NCI-H69 (cell line): ENCODE measurements at places on chromosomes 2 and 18.
A peak's percentile ranks its signal among the peaks of the same experiment; 100 is the strongest.

DNA sequence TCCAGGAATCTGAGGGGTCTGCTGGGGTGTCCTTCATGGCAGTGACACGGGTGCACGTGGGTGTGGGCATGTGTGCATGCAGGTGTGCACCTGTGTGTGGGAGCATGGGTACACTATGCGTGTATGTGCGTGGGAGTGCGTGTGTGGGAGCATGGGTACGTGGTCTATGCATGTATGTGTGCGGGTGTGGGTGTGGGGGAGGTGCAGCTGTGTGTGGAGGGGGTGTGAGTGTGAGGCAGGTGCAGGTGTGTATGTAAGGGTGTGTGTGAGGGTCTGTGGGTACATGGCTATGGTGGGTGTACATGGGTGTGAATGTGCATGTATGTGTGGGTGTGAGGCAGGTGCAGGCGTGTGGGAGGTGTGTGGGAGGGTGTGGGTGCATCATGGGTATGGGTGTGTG is 36.3 kb downstream of the EIPR1 start:
- no peak for DNase-seq

- no peak for DNase-seq
These were observed 5.3 kb downstream of the CD8A start for GRCh38 chr2:86785456-86785855.

GRCh38 chr2:118019821-118020220 is 6.0 kb upstream of the CCDC93 start:
- DNase-seq = no peak

- peak; percentile 74 for DNase-seq
These were observed 324.8 kb upstream of the GULP1 start for GRCh38 chr2:187966924-187967323.

DNA sequence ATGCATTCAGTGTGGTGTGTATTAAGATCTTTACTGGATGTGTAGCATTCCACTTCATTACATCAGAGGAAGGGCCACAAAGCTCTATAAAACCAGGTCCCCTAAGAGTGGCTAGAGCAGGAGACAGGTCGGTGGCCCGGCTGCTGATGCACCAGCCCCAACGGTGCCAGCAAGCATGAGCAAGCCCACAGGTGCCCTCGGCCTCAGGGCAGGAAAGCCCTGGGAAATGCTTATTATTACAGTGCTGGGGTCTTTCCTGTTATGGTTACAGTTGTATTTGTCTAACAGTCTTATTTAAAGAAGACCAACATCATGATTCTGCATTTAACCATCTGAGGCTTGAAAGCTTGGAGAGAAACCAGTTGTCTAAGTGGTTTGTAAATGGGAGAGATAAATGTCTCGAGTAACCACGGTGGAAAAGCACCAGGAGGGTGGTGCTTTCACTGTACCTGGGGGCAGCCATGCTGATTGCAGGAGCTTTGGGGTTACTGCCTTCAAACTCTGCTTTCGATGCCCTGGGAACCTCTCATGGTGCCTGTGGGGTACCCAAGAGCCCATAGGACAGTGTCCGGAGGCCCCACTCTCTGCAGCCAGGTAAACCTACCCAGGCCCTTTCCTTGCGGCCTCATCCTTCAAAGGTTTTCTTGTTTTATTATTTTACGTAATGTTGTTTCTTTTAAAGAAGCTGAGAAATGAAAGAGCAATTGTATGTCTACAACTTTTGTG is 133.1 kb downstream of the SH3RF3 start:
- DNase-seq = peak; percentile 21

DNA sequence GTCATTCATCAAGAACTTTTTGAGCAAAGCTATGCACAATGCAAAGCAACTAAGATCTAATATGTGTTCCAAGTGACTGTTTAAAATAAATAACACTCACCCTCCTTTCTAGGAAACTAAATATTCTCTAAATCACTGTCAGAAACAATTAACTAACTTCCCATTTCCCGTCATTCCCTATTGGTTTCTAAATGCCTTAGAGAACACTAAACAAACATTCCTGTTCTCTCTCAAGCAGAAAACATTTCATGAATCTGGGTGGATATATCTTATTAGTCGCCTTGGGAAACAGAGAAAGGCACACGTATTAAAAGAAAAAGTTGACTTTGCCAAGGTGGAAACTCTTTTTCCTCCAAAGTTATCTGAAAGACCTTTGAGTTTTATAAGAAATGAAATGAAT is 735.2 kb downstream of the MBD2 start:
- peak; percentile 39 for DNase-seq

DNA sequence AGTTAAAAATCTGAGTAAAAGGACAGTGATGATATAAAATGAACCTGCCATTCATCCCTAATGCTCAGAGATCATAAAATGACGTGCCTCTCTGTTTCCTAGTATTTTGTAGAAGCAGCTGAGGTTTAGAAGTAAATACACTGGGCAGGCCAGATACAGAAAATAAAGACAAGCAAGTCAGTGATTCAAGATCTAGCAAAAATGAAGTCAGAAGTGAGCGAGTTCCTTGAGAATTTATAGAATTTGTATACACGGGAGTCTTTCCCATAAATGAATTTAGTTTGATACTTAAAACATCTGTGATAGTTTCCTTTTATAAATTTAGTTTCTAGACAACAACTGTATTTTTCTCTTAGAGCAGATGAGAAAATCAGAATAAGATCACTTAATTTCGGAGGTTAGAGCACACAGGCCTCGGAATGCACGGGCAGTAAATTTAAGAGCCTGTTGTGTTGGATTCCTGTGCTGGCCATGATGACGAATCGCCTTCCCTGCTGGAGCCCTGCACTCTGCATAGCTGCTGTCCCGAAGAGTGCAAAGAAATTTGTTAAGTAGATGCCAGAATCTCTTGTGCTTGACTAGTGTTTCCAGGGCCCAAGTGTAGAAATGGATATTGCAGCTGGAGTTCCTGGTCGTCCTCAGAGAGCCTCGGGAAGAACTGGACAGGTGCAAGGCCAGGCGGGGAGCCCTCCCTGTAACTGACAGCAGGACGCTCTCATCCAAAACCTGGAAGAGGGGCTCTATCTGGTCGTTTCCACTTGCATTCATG is 83.7 kb upstream of the RBM44 start:
- no peak for DNase-seq

DNA sequence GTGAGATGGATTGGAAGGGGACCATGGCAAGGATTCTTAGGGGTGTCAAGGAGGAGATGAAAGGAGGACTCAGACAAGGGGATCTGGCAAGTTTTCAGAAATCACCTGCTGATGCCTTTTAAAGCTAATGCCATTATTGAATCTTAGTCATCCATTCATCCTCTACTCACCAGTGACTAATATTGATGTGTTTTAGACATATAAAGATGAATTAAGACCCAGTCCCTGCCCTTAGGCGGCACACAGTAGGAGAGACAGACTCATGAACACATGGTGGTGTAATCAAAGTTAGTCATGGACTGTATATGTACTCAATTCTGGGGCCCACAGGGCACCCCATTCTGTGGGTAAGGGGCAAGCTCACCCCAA is 56.5 kb upstream of the ATL2 start:
- peak; percentile 11 for DNase-seq

DNA sequence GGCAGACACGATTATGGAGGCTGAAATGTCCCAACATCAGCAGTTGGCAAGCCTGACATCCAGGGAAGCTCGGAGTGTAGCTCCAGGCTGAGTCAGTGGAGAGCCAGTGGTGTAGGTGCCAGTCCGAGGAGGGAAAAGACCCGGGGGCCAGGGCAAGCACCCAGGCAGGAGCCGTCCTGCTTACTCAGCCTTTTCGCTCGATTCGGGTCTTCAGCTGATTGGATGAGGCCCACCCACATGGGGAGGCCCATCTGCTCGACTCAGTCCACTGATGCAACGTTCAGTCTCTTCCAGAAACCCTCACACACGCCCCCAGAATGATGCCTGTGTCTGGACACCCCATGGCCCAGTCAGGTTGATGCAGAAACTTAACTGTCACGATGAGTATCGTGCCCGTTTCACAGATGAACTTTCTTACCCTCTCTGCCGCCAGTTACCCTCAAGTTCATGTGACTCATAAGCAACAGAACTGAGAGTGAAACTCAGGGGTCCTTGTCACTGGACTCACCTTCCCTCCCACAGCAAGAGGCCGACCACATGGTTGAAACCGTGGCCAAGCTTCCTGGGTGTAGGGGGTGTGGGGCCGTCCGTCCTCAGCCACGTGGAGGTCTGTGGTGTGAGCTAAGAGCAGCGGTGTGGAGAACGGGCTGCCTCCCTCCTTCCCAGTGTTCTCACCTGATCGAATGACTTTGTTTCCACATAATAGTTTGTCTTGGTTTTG is 197.4 kb upstream of the HDAC4 start:
- no peak for DNase-seq

DNA sequence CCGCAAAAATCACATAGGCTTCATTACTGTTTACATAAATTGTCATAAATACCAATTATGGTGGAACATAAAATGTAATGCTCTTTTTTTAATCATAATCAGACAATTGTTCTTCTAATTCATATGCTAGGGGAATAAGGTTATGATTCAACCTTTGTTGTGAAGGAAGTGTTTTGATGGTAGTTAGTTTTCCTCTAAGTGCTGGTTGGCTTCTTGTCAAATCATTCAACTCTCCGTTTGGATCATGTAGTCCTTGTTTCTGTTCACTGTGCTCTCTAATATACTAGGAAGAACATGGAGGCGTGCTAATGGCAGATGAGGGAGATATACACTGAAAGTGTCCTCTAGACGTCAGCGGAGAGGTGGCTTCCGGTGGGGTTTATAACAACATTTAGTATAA is 1938.0 kb upstream of the PIK3C3 start:
- peak; percentile 46 for DNase-seq

GRCh38 chr2:37232131-37232933 is 874 bp downstream of the NDUFAF7 start:
- peak; percentile 23 for DNase-seq

- peak; percentile 29 for DNase-seq
These were observed 13.3 kb downstream of the TUBB6 start for GRCh38 chr18:12321333-12321732.

DNA sequence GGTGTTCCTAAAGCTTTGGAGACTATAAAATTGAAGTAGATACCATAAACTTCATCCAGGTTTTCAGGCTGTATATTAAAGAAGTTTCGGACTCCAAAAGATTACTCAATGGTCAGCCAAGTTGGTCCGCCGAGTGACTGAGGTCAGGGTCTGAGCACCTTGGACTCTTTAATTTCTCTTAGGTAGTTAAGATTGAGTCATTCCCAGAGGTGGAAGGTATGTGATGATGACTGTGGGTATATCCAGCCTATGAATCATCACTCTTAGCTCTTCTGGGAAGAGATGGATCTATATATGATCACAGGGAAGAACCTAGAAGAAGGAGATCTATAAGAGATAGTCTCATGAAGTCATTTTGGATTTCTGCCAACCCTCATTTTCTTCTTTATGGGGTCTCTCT is 3.3 kb downstream of the ITGA6 start:
- DNase-seq = no peak

DNA sequence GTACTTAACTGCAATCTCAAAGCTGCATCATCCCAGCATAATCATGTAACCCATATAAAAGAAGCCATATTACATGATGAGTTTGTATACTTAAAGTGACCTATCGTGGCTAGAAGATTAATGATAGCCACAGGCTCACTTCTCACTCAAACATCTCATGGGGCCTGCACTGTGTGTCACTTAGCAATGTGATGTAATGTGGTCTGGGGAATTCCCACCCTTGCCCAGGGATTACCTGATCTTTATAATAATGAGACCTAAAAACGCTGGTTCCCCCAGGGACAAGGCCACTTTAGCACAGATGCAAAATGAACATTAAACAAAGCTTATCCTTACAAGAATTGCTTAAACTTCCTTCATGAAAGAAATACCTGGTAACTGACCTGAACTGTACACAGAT is 427.1 kb upstream of the CNTNAP5 start:
- DNase-seq = no peak

- DNase-seq = peak; percentile 88
These were observed 37.5 kb upstream of the SERPINB2 start for GRCh38 chr18:63850020-63850419.

DNA sequence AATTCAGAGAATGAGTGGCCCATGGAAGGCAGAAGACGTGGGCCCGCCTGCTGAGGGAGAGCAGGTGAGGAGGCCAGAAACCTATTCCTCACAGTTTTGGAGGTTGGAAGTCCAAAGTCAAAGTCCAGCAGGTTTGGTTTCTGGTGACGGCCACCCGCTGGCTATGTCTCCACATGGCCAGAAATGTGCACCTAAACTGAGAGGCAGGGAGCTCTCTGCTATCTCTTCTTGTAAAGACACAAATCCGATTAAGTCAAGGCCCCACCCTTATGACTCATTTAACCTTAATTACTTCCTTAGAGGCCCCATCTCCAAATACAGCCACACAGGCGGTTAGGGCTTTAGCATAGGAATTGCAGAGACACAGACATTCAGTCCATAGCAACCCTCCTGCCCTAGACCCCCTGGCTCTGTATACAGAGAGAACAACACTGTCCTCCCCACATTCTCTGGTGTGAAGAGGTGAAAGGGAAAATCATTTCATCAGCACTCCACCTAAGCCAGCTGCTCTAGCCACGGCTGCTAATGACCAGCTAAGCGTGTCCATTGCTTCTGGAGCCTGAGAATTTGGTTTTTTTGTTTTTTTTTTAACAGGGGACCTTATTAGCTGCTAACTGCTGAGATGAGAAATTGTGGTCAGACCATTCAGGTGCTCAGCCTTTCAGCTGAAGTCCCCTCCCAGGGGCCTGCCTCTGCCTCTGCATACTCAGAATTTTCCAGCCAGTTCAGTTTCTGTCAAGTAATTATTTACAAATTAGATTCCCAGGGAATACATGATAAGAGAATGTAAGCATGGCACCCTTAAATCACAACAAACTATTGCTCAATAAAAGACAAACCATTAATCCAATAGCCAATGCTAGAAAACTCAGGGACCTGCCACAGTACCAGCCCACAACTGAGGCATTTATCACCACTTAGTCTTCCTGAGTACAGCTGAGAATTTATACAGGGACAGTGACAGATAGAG is 368.7 kb upstream of the ID2 start:
- DNase-seq = peak; percentile 56

- no peak for DNase-seq
These were observed 293.0 kb downstream of the RDH14 start for GRCh38 chr2:18267501-18267900.

GRCh38 chr2:113769555-113769954 is 13.1 kb upstream of the SLC35F5 start:
- DNase-seq = no peak

DNA sequence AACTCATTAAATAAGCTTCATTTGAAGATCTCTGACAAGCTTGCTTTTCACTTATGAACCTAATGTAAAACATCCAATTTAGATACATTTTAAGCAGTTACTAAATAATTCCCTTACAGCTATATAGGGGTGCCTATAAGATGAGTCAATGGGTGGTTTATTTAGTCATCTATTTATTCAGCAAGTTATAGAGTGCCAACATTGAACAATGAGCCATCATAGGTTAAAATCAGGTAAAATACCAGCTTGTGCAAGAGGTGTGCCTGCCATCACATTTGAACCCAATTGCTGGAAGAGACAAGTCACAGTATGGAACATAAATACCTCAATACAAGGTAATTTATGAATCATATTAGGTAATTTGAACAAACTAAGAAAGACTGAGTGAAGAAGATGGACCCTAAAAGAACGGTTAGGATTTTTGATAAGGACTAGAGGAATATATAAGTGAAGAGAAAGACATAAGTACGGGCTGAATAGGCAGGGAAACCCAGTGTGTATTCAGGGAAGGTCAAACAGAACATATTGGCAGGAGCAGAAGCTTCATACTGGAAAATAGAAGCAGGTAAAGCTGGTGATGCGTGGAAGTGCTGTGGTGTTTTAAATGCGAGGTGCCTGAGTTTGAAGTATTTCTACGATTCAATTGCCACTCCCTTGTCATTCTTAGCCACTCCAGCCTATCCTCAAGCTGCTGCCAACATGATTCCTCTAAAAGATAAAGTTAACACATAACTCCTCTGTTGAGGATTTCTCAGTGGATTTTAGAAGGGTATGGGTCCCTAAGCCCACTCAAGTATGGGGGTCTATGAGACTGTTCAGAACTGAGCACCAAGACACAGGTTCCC is 18.9 kb upstream of the STAT4 start:
- no peak for DNase-seq
